ENCODE measurements at places on chromosomes 11 and 22.

- no peak for DNase-seq
Measured at GRCh38 chr11:28142724-28143123, 34.5 kb downstream of the METTL15 start.

- DNase-seq: no peak
Measured at GRCh38 chr11:77019976-77020595, 14.1 kb upstream of the B3GNT6 start.

GRCh38 chr11:107202241-107202640, 184.0 kb upstream of the GUCY1A2 start:
- DNase-seq: no peak

DNA sequence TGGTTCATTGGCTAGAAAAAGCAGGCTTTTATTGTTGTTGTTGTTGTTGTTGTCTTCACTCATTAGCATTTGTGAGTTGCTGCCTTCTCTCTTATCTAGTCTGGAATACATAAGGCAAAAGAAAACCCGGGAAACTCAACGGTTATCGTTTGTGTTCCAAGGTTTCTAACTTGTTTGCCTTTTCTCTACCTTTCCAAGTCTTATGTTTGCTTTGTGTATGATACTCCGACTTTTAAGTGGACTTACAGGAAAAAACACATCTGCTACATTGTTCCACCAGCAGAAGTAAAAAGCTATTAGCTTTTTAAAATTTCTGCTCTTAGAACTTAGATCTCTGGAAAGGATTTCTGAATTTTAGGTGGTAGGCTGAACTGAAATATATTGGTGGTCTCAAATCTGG, 27.0 kb upstream of the HIKESHI start:
- DNase-seq: no peak

- DNase-seq: no peak
Measured at GRCh38 chr11:111397034-111397433, 18.0 kb upstream of the POU2AF1 start.

DNA sequence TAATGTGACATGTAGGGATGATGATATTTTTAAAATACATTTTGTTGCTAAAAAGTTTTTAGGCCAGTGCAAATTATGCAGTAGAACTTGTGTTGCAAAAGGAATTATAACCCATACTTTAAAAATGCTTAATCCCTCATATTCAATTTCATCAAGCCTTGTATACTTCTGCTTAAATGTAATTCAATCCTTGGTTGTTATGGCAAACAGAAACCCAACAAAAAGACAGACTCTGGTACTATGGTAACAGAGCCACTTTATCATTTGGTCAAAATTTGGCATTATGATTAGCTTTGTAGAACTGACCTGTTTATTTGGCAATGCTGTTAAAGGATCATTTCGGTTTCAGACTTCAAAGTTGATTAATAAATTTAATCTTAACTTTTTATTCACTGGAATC, 284.8 kb downstream of the TMEM135 start:
- no peak for DNase-seq

GRCh38 chr11:2092956-2093412, 46.2 kb downstream of the IGF2 start:
- DNase-seq: no peak

DNA sequence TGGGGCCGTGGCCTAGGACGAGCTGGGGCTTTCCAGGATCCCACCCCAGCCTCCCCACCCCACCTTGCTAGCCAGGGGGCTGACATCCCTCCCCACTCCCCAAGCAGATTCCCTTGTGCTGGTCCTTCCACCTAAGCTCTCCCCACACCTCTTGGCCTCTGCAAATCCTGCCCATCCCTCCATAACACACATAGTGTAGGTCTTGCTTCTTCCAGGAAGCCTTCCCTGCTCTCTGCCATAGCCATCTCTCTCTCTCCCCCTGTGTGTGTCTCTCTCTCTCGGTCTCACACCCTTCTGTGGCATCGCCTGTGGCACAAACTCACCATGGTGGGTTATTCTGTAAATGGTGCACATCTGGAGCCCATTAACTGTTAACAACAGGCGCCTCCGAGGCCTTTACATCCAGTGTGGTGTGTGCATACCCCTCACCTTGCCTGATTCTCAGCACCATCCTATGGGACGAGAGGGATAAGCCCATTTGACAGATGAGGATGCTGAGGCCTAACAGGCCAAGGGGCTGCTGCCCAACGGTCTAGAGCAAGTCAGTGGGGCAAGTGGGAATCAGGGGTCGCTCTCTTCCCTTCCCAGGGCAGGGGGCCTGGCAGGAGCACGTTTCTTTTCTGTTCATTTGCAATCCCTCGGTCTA, 22.2 kb upstream of the PICK1 start:
- DNase-seq: no peak

DNA sequence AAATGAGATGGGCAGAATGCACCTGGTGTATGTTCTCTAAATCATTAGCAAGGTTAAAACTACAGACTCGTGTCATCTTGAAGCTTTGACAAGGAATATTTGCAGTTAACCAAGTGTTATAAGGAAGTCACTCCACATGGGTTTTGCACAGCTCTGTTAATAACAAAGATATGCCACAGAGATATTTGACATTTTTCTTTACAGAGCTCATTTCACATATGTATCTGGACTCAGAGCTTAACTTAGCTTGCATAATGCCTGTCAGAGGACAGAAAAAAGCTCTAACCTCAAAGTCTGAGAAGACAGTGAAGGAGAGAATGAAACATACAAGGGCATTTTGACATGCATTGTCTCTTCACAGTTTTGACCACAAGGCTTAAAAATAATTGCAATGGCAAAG, 105.5 kb downstream of the C11orf87 start:
- DNase-seq: no peak

DNA sequence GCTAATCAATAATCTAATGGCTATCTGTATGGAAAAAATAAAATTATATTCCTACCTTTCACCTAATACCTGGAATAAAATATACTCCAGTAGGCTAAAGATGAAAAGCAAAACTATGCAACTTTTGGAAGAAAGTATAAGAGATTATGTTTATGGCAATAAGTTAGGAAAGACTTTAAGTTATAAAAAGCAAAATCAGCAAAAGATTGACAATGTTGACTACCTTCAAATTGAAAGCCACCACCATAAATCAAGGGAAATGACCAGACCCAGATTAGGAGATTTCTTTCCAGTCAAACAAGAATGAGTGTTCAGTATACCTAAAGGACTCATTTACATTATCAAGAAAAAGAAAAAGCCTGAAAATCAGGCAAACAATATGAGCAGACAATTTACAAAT, 159.1 kb upstream of the ZBED5 start:
- no peak for DNase-seq

DNA sequence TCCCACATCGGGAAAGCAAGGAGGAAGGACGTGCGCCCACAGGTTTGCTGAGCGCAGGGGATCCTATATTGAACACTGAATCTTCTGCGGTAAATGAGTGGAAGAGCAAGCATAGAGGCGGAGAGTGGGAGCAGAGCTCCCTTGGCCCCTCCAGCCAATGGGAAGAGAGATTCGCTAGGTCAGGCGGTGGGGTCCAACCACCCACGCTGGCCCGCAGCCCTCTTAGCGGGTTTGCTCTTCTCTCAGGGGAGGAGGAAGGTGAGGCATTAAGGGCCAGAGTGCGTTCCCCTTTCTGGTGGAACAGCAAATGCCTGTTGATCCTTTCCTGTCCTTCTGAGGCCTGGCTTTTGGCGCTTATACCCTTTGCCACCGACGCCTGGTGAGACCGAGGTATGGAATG, 10.6 kb downstream of the NLRP14 start:
- DNase-seq: no peak

GRCh38 chr11:35546317-35546716, 20.9 kb upstream of the PAMR1 start:
- DNase-seq: no peak

GRCh38 chr22:41647771-41648170, 26.7 kb downstream of the XRCC6 start:
- DNase-seq: no peak

DNA sequence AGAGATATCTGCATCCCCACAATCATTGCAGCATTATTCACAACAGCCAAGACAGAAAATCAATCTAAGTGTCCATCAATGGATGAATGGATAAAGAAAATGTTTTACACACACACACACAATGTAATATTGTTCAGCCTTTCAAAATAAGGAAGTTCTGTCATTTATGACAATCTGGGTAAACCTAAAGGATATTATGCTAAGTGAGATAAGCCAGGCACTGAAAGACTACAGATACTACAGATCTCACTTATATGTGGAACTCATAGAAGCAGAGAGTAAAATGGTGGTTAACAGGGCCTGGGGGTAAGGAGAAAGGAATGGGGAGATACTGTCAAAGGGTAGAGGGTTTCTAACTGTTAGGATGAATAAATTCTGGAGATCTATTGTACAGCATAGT, 36.0 kb upstream of the EED start:
- DNase-seq: no peak

DNA sequence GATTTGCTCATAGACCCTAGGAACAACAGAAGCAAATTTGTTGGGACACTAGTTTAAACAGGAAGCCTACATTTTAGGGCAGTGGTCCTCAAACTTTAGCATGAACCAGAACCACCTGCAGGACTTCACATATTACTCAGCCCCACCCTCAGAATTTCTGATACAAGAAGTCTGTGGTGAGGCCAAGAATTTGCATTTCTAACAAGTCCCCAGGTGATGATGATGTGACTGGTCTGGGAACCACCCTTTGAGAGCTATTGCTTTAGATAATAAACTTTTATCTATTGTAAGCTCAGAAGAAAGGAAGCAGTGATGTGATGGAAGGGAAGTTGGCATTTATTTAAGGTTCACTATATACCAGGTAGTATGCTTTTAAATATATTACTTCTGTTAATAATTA, 194.0 kb downstream of the FAM181B start:
- no peak for DNase-seq

DNA sequence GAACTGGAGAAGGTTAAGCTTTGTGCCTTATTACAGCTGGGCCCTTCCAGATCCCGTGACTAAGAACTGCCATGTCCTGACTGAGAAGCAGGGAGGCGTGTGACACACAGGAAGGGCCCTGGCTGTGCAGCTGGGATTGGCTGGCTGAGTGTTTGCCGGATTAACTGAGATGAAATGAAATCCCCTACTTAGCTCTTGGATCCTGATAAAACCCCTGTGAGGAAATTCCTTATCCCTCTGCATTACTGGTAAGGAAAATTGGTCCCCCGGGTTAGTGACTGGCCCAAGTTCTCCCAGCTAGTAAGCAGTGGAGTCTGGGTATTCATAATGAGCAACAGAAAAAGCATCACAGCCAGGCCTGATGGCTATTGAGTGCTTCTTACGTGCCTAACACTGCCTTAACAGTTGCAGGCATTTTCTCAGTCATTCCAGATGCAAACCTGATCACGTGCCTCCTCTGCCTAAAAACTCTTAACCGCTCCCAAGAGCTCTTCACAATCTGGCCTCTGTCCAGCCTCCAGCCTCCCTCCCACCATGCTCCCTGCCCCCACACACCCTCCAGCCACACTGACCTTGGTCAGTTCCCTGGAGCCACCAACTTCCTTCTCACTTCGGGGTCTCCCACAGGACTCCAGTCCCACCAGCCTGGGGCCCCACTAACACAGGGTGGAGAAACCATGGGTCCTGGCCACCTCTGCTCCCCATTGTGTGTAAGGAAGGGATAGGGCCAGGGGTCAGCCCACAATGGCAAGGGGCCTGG, 37.8 kb downstream of the ARRB1 start:
- DNase-seq: peak; percentile 47

DNA sequence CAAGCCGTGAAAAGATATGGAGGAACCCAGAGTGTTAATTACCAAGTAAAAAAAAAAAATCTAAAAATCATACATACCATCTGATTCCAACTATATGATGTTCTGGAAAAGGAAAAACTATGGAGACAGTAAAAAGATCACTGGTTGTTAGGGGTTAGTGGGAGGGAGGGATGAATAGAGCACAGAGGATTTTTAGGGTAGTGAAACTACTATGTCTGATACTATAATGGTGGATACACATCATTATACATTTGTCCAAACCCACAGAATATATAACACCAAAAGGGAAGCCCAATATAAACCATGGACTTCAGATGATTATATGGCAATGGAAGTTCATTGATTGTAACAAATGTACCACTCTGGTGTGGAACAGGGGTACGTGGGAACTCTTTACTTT, 74.1 kb downstream of the ENTHD1 start:
- no peak for DNase-seq

GRCh38 chr22:49271831-49272230, 555.8 kb downstream of the BRD1 start:
- DNase-seq: no peak

GRCh38 chr11:63494975-63495374, 4.0 kb upstream of the PLAAT5 start:
- DNase-seq: no peak

DNA sequence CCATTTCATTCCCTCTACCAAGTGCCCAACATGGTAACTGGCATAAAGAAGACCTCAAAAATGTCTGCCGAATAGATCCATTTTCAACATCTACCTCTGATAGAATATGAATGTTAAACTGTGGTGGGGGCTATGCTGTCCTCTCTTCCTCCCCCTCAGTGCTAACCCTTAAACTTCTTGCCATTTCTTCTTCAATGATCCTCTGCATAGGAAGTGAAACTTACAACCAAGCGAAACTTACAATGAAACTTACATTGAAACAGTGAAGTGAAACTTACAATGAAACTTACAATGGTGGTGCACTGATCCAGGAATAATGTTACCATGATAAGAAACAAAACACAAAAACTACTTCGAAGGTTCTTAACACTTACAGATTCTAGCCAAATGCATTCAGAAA, 4.7 kb downstream of the RTCB start:
- no peak for DNase-seq

DNA sequence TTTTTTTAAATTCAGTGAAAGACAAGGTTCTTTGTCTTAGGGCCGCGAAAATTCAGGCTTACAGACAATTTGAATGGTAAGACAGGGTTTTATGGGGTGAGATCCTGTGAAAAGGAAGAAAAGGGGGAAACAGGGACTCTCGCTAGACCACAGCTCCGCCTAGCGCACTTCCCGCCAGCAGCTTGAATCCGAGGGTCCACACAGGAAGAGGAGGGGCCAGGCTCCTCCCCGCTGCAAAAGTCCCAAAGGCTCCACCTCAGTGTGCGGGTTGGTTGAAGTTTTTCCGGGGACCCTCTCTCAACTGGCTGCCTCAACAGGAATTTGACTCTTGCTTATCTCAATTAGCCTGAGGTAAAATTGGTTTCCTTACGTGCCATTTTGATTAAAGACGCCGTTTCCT, 950.9 kb upstream of the CNTN5 start:
- DNase-seq: no peak

DNA sequence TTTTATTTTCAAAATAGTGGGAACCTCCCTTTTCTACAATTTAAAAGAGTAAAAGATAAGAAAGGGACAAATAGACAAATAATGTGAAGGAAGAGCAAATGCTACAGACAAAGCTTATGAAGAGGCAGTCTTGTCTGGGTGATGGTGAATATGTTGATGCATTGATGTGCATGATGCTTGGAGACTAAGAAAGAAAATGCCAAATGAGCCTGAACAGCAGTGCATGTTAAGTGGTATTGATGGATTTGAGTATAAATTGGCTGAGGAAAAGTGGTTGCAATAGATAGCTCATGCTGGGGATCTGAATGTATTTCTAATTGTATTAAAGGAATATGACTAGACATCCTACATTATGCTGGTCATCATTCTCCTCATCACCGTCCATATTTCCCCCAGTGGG, 268.6 kb upstream of the ANO5 start:
- DNase-seq: no peak

- DNase-seq: no peak
Measured at GRCh38 chr11:32870676-32871075, 21.9 kb upstream of the QSER1 start.

Measured in muscle of arm (tissue), 14 donors.